ENCODE measurements at places on chromosomes 6 and 20.

DNA sequence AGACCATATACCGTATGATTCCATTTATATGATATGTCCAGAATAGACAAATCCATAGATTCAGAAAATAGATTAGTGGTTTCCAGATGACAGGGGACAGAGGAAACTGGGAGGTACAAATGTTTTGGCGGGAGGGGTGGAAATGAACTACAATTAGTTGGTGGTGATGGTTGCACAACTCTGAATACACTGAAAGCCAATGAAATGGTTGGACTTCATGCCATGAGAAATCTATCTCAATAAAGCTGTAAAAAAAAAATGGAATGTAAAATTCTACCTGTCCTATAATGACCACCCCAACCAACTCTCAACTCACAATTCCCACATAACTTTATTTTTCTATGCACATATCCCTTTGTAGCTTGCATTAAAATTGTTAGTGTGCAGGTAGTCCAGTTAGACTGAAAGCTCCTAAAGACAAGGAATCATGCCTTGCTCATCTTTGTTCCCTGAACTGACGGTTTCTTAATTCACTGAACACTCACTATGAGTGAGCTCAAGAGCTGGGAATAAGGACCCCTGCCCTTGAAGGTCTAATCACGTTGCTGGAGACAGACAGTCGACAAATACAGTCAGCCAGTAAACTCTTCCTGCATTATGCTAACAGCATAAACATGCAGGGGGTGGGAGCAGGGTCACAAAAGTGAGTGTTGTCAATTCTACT, 1.4 kb downstream of the DCDC2 start:
- DNase-seq: no peak

DNA sequence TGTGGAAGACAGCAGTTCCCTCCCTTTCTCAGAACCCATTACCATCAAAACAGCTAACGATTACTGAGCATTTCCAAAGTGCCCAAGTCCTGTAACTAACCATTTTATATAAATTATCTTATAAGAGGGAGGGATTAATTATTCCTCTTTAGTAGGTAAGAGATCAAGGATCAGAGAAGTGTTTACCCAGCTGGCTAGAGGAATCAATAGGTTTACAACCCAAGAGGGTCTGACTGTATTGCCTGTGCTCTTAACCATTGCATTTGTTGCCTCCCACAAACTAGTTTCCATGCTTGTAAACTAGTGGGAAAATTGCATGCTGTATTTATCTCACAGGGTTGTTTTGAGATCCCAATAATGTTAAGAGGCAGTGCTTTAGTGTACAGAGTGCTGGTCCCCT, 3.7 kb upstream of the DBNDD2 start:
- no peak for DNase-seq

- peak; percentile 49 for DNase-seq
Observed at GRCh38 chr6:24919056-24919892, 16.5 kb downstream of the RIPOR2 start.

GRCh38 chr20:20992686-20993360, 113.3 kb downstream of the LINC00237 start:
- no peak for DNase-seq

GRCh38 chr20:9602847-9603183, 88.4 kb downstream of the LAMP5 start:
- DNase-seq: no peak

DNA sequence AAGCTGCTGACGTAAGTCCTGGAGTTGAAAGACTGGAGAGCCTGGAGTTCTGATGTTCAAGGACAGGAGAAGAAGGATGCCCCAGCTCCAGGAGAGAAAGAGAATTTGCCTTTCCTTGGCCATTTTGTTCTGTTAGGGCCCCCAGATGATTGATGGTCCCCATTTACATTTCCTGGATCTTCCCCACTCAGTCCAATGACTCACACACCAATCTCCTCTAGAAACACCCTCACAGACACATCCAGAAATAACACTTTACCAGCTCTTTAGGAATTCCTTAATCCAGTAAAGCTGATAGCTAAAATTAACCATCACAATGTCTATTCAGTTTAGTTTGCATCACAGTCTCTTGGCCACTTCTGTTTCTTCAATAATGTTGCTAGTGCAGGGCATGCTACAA, 260.2 kb upstream of the IRAK1BP1 start:
- DNase-seq: no peak

DNA sequence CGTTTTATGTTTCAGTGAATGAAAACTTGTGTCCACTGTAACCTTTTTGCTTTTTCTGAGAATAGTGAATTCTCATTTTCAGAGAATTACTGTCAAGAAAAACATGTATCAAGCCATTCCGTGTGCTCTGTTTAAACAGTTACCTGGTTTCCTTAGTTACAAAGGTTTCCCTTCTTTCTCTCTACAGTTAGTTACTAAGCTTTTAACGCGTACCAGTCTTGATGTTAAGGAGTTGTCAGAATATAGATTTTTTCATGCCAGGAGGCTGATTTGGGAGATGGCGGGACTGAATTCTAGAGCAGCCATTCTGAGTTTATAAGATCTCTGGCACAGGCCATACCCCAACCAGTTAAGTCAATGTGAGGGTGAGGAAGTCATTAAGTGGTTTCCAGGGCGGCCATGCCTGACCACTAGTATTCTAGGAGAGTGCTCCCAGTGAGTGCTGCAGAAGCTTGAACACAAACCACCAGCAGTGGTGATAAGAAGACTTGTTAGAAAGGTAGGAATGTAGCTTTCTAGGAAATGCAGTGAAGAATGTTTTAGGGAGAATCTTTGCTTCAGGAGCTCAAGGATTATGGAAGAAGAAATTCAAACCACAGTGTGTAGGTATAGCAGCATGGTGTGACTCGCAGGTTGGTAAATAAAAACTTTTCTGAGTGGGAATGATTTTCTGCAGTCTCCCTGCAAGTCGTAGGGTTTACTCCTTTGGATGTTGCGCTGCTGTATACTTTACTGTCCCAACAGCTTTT, 112.9 kb downstream of the JARID2 start:
- no peak for DNase-seq

GRCh38 chr6:90249458-90249857, 47.2 kb downstream of the BACH2 start:
- DNase-seq: no peak

DNA sequence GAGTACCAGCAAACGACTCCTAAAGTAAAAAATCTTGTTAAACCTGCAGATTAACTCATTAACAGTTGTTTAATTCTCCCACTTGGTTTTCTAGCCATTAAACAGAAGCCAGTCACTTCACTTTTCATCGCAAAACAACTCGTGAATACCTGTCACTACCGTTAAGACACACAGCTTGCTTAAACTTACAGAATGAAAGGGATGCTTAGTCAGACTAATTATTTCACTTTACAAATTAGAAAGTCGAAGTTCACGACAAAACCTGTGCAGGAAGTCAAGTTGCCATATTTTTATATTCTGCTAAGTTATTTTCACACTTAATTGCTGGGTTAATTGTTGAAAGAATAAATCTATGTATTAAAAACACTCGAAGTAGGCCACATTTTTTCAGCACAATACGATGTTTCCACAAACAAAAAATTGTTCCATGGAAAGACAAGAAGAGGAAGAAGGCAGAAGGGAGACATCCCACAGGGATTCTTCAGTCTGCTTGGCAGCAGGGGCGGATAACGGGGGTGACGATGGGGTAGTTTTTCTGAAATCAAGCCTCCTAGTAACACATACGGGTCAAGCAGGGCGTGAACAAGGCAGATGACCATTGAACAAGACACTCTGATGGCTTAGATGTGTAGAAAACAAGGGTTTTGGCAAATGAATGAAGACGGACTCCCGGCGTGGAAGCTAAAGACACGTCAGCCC, 933 bp downstream of the SSR1 start:
- DNase-seq: no peak

DNA sequence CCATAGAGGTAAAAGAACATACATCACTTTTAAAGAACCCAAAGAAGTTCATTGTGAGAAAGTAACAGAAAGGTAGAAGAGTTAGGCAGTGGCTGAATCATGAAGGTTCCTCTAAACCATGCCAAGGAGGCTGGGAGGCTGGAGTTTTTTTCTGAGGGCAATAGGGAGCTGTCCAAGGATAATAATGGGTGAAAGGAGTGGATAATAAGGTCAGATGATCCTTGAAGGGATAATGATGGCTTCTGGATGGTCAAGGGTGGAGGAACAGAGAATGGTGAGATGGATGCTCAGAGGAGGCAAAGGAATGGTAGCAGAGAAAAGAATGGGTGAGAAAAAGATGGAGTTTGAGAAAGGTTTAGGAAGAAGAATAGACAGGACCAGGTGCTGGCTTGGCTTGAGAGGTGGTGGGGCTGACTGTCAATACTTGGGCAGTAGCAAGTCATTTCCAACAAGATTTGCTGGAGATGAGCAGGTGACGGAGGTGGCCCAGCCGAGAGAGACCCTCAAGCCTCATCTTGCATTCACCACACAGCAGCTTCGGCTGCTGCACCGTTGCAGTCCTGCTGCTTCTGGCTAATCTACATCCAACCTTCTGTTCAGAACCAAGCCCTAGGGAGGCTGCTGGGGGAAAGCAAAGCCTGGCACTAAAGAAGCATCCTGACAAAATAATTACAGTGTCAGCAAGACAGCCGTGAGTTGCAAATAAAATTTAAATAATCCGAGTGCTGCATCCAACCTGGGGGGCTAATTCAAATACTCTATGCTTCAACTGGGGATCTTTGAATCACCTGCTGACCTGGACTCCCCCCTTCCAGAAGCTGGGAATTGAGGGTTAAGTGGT, 131.2 kb upstream of the KCNG1 start:
- DNase-seq: no peak

DNA sequence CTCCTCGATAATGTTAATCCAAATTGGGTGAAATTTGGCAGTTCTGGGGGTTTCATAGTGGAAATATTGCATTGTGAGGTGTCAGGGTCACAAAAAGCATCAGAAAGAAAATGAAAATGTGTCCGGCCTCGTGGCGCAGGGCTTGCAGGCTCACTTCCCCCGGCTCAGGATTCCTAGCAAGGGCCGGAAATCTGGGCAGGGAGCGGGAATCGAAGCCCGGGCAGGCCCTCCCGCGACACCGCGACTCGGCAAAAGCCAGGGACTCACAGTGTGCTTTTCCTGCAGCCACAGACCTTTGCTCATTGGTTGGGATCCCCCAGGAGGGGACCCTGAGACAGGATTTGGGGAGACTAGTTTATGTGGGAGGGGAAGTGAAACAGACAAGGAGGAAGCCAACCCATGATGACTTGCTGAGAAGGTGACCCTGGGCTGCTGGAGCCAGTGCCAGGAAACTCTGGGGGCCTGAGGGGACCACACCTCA, 847 bp upstream of the CD93 start:
- no peak for DNase-seq

GRCh38 chr6:56538851-56539250, 103.8 kb downstream of the DST start:
- DNase-seq: no peak

GRCh38 chr6:14265049-14266021, 147.8 kb downstream of the CD83 start:
- no peak for DNase-seq

- no peak for DNase-seq
Observed at GRCh38 chr6:34152042-34152524, 6.2 kb upstream of the GRM4 start.

DNA sequence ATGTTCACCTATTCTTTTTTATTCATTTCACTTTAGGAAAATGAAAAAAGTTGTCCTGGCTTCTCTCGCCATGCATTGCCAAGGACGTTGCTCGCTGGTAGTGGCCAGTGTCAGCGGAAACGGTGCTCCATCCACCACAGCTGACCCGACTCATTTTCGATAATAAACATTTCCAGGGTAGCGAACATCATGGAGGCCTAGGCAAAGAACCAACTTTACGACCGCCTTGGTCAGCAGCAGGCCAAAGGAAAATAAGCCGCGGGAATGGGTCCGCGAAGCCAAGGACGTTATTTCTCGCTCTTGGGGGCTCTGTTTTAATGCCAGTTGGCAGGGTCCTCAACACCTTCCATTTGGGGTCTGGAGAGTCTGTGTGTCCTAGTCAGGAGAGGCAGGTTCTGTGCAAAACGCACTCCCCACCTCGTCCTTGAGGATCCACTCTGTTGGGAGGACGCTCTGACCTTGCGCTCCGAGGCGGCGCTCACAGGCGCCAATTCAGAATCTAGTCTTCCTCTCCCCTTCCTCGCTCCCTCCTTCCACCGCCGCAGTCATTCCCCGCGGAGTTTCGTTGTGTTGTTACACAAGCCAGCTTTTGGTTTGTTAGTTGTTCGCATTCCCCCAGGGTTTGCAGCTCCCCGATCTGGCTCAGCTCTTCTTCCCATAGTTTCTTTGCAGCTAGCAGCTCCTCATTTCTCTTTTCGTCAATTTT, 4.1 kb upstream of the PAX1 start:
- DNase-seq: no peak

DNA sequence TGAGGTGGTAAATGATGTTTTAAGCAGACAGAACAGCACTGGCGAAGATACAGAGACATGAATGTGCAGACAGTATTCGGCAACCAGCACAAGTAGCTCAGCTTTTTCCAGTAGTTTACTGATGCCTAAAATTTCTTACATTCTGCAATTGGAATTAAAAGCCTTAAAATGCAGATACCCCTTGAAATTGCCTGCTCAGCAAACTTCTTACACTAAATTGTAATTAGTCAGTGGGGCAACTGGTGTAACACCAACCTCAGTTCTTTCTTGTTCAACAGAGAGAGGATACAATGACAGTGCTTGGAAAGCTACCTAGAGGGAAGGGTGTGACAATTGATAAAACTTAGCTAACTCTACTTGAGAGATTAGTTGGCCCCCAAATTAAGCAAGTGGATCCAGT, 121.1 kb upstream of the ENPP5 start:
- no peak for DNase-seq

DNA sequence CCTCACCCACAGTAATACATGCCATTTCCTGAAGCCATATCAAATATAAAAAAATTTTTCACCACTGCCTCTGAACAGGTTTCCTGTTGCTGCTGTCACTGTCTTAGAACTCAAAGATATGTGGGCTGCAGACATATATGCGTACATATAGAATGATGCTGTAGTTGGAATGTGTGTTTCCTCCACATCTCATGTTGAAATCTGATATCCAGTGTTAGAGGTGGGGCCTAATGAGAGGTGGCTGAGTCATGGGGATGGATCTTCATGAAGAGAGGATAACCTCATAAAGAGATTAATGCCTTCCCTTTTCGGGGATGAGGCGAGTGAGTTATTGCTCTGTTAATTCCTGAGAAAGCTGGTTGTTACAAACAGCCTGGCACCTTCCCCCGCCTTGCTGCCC, 7.7 kb upstream of the SCP2D1 start:
- no peak for DNase-seq

GRCh38 chr6:53192682-53193188, 44.1 kb upstream of the GCM1 start:
- no peak for DNase-seq

DNA sequence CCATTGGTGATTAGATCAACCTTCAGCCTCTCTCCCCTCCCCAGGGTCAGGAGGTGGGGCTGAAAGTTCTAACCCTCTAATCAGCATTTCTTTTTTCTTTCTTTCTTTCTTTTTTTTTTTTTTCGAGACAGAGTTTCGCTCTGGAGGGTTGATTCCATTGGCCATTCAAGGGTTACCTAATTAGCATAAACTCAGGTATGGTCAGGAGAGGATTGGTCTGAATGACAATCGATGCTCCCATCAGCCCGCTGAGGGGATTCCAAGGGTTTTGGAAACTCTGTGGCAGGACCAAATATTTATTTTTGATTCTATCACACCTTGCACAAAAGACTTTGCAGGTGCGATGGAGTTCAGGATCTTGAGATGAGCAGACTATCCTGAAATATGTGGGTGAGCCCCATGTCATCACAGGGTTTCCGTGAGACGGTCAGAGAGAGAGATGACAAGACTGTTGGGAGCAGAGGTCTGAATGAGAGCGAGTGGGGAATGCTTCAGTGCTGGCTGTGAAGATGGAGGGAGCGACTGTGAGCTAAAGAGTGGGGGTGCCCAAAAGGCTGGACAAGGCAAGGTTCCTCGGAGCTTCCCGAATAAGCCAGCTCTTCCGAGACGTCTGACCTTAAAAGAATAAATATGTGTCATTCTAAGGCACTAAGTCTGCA, 107.1 kb downstream of the BMP7 start:
- DNase-seq: no peak

All from germinal center (tissue), 1 donor.